NCI-H1436 (cell line): ENCODE measurements at places on chromosomes 13 and 19.

DNA sequence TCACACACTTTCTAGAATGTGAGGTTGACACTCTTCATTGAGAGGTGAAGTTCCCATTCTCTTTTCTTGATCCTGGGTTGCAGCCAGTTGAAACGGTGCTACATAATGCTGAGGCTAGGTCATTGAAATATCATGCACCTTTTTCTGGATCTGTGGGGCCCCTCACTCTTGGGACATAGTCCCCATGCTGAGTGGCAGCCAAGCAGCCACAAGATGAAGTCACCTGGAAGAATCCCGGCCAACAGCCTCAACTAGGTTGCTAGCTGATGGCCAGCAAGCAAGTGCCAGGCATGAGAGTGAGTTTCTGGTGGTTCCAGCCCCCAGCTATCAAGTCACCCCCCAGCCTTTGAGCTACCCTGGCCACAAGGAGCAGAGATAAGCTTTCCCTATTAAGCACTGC lies 148.5 kb upstream of the TSHZ3 start:
- DNase-seq: no peak

DNA sequence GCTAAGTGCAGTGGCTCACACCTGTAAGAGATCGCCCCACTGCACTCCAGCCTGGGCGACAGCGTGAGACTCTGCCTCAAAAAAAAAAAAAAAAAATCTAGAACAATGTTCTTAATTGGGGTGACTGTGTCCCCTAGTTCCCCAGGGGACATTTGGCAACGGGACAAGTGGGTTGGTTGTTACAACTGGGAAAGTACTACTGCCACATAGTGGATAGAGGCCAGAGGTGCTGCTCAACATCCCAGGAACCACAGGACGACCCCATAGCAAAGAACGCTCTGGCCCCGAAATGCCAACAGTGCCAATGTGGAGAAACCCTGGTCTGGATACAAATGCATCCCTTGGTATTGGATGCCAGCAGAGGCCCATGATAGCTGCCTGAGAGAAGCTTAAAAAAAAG lies 11.8 kb downstream of the NLRP12 start:
- no peak for DNase-seq

GRCh38 chr13:33197541-33197971 lies 88.0 kb downstream of the STARD13 start:
- DNase-seq: no peak

DNA sequence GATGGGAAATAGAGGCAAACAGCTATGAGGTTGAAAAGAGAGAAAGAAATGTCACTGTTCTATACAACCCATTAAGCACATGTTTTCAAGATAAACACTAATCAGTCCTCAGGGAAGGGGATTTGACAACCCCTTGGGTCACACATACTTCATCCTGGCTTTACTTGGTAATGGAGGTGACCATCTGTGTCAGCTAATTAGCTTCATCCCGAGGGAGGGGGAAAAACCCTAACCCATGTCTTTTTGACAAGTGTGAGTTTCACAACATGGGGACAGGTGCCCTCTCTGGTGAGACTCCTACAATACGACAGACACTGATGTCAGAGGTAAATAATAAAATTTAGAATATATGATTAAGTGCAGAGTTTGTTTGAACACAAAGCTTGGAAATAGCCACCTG lies 43.1 kb downstream of the ZNF611 start:
- DNase-seq: no peak

DNA sequence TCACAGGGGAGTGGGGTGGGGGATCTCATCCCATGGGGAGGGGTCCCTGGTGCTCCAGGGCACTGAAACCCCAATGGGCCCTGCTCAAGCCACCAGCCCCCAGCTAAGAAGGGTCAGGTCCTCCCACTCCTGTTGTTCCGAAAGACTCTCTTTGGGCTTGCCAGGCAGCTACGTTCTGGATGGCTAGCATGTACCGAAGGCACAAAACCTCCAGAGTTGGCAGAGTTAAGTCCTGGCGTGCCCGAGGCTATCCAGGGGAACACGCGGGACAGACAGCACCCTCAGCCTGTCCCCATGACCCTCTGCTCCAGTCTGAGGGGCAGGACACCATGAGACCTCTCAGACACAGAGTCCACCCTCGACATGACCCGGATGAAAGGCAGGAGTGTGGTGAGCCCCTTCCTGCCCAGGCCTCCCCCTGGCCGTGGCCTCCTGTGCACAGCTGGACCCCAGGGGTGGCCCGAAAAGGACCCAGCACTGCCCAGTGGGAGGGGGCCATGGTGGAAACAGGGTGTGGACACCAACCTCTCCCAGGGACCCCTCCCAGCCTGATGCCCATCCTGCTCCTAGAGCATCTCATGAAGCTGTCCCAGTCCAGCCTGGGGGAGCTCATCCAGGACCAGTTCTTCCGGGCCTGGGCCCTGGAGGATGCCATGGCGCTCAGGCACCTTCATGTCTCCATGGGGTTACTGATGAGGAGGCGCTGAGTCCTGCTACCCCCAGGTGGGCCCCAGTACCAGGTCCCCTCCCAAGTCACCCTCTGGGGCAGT lies 53.0 kb upstream of the TPM4 start:
- no peak for DNase-seq

DNA sequence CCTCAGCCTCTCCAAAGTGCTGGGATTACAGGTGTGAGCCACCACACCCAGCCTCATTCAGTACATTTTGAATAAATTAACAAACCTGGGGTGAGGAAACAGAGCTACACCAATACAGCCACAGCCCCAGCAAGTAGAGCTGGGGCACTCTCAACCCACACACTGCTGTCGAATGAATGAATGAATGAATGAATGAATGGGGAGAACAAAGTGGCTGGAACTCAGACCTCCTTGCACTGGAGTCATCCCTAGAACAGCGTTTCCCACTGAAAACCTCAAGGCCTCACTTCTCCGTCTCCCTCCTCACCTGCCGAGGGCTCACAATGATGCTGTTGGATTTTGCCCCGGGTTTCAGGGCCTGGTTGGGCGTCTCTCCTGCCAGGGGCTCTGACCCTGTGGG lies 2.8 kb downstream of the ERCC1 start:
- no peak for DNase-seq

GRCh38 chr13:46982856-46983582 lies 86.2 kb upstream of the HTR2A start:
- DNase-seq: no peak

- no peak for DNase-seq
Measured at GRCh38 chr13:43546816-43547215, 240.0 kb downstream of the ENOX1 start.

- no peak for DNase-seq
Measured at GRCh38 chr19:14603990-14604387, 21.1 kb downstream of the CLEC17A start.

DNA sequence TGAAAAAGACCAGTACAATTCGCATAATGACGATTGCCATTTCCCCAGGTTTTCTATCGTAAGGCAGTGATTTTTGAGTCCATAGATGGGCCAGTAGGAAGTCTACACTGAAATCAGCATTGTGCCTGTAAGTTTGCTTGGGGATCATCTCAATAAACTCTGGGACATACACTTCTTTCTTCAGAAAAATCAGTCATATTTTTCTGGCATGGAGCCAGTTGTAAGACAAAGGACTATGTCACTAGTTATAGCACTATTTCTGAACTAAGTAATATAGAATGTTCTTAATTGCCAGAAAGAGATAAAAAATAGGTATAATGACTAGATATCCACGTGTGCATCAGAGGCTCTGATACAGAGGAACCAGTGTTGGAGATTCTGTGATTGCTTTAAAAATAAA lies 243.5 kb downstream of the LMO7 start:
- no peak for DNase-seq

DNA sequence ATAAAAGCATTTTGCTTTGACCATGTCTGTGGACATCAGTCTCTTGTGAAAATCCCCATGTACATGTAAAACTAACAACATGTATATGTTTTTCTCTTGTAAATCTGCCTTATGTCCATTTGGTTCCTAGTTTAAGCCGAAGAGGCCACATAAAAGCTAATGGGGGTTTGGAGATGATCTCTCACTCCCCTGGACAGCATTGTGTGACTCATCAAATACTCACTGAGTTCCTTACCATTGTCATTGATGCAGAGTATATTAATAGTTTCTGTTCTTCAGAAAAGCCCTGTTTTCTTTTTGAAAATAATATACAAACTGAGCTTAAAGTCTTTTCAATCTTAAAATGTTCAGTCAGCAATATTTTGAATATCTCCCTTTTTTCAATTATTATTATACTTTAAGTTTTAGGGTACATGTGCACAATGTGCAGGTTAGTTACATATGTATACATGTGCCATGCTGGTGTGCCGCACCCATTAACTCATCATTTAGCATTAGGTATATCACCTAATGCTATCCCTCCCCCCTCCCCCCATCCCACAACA lies 536.7 kb upstream of the HTR2A start:
- no peak for DNase-seq
